AG09309 (cell line): ENCODE measurements at places on chromosomes 3 and 15.

- no peak for DNase-seq
Observed at GRCh38 chr3:115084686-115085085, 62.4 kb downstream of the ZBTB20 start.

DNA sequence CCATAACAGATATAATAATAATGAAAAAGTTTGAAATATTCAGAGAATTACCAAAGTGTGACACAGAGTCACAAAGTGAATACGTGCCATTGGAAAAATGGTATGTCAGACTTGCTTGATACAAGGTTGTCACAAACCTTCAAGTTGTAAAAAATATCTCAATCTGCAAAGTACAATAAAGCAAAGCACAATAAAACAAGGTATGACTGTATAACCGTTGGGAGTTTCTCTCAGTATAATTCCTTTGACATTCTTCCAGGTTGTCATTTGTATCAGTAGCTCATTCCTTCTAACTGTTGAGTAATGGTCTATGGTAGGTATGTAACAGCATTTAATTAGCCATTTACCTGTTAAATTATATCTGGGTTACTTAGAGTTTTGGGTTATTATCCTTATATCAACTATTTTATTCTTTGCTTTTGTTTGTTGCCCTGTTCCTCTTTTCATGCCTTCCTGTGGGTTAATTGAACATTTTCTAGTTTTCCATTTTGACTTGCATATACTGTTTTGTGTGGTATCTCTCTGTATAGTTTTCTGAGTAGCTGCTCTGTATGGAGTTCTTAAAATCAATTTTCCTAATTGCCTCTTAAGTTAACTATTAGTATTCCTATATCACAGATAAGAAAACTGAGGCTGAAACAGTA, 112.5 kb downstream of the SUCNR1 start:
- DNase-seq: no peak

DNA sequence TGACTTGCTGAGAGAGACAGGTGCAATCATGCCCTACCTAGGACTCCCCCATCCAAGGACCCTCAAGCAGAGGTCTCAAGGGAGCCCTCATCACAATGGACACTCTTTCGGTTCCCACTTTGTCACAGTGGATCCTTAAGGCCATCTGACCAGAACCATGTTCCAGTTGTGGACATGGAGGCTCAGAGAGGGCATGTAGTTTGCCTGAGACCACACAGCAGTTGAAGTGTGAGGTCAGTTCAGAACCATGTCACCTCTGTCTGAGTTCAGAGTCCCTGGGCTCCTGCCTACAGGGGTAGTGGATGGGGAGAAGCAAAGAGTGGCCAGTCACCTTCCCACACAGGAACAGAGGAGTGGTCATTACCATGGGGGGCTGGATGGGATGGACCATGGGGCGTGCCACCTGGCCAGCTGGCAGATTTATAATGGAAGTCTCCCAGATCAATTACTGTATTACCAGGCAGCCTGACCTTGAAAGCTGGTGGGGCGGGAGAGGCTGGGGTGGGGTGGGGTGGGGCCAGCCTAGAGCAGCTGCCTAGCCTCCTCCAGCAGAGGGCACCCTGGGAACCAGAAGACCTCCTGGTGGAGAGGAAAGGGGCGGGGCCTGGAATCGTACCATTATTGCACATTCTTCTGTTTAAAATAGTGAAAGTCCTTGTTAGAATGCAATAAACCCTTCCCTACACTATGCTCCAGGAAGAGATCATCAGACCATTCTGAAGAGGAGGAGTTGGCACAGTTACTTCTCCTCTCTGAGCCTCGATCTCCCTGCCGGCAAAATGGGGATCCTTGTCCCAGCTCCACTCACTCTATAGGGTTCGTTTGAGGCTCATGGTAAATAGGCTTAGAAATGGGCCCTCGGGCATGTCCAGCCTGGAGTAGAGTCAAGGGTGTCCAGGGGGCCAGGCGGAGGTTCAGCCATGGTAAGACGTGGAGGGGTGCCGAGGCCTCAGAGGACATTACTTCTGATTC, 26.9 kb upstream of the LINGO1 start:
- peak; percentile 7 for DNase-seq

DNA sequence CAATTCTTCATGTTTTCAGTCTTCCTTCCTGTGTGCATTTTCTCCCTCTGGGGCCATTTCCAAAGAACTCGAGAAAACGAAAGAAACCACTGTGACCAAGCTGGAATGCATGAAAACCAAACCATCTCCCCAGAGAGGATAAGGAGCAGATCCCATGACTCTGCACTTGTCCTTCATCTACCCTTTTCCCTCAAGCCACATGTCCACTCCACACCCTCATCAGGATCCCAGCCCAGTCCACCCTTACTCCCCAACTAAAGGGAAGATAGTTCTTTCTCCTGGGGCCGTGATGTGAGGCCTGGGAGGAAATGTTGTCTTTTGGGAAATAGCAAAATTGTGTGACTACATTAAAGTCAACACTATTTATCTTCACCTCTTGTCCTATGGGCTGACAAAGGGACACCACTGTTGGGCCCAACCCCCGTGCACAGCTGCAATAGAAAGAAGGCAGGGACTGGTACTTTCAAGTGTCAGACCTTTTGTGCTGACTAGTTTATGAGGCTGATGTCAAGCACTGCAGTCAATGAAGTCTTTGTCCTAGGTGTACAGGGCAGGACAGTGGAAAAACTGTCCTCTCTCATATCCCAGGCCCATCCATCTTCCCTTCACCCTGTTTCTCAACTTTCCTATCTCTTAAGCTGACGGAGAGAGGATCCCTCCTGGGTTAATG, 487.1 kb upstream of the NR2F2 start:
- DNase-seq: peak; percentile 18

GRCh38 chr3:107222907-107223306, 154.3 kb upstream of the CCDC54 start:
- peak; percentile 73 for DNase-seq

- no peak for DNase-seq
Observed at GRCh38 chr3:196336319-196337145, 1.7 kb downstream of the TM4SF19 start.

DNA sequence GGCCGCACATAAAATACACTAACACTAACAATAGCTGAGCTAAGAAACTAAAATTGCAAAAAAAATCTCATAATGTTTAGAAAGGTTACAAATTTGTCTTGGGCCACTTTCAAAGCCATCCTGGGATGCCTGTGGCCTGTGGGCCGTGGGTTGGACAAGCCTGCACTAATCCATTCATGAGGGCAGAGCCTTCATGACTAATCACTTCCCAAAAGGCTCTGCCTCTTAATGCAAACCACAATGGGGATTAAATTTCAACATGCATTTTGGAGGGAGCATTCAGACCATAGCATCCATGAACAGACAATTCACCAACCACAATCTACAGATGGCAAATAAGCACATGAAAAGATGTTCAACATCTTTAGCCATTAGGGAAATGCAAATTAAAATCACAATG, 128.2 kb downstream of the SUCLG2 start:
- peak; percentile 86 for DNase-seq

GRCh38 chr3:183303690-183304089, 50.6 kb downstream of the B3GNT5 start:
- no peak for DNase-seq

DNA sequence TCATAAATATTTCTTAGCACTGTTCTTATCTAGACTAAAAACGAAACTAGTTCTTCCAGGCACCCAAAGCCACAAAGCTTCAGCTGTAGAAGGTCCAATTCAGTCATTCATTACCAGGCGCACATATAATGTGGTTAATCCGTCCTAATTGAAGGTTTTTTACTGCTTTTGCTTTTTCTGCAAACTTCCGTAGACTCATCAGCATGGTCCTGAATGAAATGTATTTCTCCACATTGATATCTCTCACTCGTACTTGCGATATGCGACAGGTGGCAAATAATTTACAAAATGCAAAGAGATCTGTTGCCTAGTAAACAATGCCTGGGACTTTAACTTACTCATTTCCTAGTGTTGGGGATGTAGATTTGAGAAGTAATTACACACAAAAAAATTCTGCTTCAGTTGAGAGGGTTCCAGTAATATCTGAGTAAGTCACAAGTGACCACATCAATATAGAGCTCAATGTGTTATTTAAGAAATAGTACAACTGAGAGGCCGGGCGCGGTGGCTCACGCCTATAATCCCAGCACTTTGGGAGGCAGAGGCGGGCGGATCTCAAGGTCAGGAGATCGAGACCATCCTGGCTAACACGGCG, 75.0 kb upstream of the MBNL1 start:
- no peak for DNase-seq

DNA sequence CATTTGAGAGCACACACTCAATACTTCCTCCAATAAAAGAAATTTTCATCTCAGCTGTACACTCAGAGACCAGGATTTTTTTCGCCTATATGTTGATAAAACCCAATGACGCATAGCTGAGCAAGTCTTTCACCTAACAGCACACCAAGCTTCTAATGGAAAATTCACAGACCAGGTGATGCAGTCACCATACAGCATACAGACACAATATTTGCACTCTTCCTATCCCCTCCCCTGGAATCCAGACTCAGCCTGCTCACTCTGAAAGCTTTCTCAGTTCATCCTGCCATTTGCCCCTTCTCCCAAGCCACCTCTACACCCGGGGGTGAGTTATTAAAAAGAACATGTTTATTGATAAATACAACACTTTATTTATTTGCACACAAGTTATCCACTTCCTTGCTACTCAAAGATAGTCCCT, 1.7 kb downstream of the TBC1D5 start:
- DNase-seq: no peak

GRCh38 chr3:123047062-123047319, 19.4 kb upstream of the SEMA5B start:
- no peak for DNase-seq

GRCh38 chr15:66496951-66497501, 536 bp downstream of the SNAPC5 start:
- DNase-seq: no peak

DNA sequence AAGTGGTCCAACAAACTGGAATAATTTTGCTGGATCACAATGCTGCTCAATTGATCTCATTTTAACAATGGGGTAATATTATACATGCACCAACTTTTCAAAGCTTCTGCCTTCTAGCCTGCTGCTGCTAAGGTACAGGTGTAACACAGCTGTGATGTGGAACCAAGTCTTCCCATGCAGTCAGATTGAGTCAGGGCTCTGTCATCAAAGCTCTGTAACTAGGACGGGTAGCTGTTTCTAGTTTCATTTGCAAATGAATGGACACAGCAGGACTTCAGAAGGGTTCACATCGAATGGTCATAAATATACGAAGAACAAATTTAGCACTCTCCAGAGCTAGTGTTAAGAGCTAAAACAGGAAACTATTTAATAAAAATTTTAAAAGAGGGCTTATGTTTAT, 189.2 kb downstream of the USP13 start:
- no peak for DNase-seq

DNA sequence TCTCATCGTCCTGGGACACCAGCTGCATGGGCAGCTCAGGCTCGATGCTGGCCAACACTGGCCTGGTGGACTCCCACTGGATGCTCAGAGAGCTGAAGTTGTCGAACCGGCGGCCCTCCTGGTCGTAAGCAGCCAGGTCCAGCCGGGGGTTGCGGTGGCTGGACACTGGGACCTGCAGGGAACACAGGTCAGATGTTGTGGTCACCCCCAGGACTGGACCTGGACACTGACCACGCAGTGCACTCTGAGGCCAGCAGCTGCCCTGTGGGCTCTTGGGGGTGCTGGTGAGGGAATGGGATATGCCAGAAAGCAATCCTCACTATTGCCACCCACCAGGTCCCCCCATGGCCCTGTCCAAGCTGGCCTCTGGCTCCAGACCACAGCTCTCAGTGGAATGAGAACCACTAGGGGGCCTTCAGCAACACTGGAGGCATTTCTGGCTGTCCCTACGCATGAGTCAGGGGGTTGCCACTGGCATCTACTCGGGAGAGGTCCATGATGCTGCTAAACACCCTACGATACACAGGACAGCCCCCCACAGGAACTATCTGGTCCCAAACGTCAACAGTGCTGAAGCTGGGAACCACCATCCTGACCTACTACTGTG, 66.1 kb downstream of the NUP210 start:
- no peak for DNase-seq

- DNase-seq: no peak
Observed at GRCh38 chr3:180617049-180617448, 15.1 kb downstream of the TTC14 start.

DNA sequence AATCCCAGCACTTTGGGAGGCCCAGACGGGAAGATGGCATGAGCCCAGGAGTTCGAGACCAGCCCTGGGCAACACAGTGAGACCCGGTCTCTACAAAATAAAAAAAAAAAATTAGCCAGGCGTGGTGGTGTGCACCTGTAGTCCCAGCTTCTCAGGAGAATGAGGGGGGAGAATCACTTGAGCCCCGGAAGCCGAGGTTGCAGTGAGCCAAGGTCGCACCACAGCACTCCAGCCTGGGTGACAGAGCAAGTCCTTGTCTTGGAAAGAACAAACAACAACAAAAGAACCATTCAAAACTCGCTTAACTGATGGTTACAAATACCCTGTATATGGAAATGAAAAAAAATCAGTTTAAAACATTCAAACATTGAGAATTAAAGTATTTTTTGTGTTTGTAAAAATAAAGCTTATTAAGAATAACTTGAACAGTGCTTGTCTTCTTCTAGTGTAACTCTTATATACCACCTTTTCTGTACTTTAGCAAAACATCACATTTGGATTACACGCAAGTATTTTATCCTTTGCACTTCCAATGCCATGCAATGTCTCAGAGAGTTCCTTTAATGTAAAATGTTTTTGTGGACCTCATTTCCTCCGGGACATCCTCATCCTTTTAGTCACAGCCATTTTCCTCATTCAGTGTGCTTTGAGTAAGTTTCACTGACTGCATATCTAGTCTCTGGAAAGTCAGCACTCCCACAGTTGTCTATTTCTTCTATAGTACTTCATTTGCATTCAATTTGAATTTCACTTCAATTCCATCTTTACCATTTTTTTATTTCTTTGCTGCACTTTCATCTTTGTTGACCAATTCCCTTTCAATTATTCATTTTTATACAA, 113.0 kb upstream of the GOLGA8J start:
- DNase-seq: no peak

GRCh38 chr3:38314112-38314763, 32.1 kb downstream of the SLC22A14 start:
- no peak for DNase-seq

DNA sequence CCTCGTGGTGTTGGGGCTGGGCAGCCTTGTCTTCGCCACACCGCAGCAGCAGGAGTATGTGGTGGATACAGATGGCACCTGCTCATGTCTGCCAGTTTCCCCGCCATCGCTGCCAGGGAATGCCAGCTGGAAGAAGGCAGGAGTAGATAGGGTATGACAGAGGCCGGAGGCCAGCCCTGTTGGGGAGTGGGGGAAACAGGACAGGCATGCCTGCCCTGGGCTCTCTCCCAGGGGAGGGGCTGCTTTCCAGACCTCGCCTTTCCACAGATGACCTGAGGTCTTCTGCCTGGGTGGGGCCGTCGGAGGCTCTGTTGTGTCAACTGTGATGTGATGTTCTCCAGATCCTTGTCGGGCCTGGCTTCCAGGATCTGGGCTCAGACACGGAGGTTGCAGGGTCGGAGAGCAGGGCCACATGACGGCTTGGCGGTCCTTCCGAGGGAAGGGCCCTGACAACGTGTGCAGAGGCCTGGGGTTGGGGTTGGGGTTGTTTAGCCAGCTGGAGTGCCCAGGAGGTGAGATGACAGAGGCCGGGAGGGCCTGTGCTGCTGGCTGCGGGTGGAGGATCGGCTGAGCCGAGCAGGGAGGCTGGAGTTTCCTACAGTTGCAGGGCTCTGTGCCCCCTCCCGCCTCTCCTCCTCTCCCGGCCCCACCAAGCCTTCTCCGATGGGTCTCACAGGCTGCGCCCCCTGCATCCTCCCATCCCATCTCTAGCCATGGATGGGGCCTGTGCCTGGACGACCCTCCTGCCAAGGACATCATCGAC, 102.0 kb downstream of the TBC1D2B start:
- DNase-seq: no peak

GRCh38 chr15:78437107-78437761, 782 bp upstream of the IREB2 start:
- DNase-seq: no peak
